Activated CD4-positive, alpha-beta T cell treated with anti-CD3 and anti-CD28 coated beads for 36 hours (primary cell): ENCODE measurements at places on chromosomes 16 and 17. TPM values are rescaled to one million over a fixed set of nuclear protein-coding genes. Genes with fewer than 3 reads are reported as not detected.

Gene GINS2
- 87.5 TPM for total RNA-seq

Gene ENPP7
- total RNA-seq: not detected

Gene CHAD
- not detected for total RNA-seq

Gene EPN3
- not detected for total RNA-seq

Gene GP1BA
- not detected for total RNA-seq

Gene CHST5
- total RNA-seq: 0.41 TPM

Gene DOC2B
- total RNA-seq: 0.04 TPM

Gene DHRS13
- 29.5 TPM for total RNA-seq

Gene MPO
- not detected for total RNA-seq

Gene GAST
- not detected for total RNA-seq
